ENCODE measurements at places on chromosomes 6 and 20.

GRCh38 chr20:16128538-16129106 lies 444.6 kb downstream of the KIF16B start:
- DNase-seq: no peak

- no peak for DNase-seq
Observed at GRCh38 chr6:105851113-105851580, 235.0 kb upstream of the PRDM1 start.

DNA sequence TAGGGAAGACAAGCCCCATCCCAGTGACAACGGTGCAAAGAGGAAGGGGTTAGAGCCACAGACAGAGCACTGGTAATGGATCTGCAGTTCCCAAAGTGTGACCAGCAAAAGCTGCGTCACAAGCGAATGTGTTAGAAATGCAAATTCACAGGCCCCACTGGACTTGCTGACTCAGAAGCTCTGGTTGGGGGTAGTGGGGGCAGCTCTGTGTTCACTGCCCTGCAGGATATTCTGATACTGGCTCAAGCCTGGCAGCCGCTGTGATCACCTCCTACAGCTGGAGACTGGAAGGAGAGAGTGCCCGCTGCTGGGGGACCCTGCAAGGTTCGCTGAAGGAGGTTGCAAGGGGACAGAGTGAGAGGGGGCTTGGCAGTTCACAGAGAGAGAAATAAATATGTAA lies 179.7 kb upstream of the CDH4 start:
- DNase-seq: no peak

- no peak for DNase-seq
Observed at GRCh38 chr6:69424581-69424980, 372.2 kb downstream of the LMBRD1 start.

DNA sequence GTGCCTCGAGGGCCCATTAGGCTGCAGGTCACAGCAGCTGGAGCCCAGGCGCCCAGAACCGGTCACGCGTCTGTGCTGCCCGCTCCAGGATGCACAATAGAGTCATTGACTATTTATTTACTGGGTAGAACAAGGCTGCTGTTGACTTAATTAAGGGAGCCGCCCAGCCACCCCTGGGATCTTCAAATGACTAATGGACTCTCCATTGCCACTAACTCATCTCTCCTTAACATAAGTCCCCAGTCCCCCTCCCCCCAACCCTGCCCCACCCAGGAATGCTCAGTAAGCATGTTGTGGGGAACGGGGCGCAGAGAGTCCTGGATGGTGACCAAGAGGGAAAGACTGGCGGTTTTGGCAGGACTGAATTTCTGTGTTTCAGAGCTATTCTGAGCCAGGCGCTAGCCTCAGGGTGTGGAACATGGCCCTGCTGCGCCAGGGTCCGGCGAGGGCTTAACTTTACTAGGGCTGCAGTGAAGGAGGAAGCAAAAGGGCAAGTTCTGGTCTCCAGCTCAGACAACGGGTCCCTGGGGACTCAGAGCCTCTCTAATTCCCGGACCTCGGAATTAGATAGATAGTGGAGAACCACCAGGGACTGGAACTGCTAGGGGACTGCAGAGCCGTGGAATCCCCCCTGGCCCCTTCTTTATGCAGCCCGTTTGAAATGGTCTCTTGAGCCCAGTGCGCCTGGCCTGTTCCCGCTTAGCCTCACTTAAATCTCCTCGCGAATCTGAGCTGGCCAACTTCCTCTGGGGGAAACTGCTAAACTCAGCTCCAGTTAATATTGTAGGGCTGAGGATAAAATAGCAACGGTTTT lies 1.5 kb upstream of the GRIK2 start:
- DNase-seq: no peak

GRCh38 chr6:166570929-166571713 lies 15.4 kb downstream of the RAMACL start:
- DNase-seq: no peak

- DNase-seq: no peak
Observed at GRCh38 chr6:2942914-2943563, 28.3 kb downstream of the SERPINB6 start.

- DNase-seq: no peak
Observed at GRCh38 chr6:136343700-136344099, 54.1 kb upstream of the BCLAF1 start.

GRCh38 chr6:130593948-130594347 lies 228.1 kb downstream of the TMEM200A start:
- no peak for DNase-seq

- DNase-seq: peak; percentile 98
Observed at GRCh38 chr20:38143646-38144554, 21.2 kb downstream of the TGM2 start.

DNA sequence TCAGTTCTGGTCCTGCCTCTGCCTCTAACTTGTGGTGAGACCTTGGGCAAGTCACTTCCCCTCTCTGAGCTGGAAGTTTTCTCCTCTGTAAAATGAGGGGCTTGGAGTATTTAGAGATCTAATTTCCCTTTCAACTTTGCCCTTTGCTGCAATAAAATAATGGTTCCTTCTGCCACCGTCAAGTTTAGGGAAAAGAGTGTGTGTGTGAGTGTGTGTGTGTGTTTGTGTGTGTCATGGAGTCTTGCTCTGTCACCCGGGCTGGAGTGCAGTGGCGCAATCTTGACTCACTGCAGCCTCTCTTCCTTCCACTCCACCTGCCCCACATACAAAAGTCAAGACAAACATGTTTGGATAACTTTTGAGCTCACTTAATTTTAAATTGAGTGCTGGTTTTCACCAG lies 39.2 kb upstream of the PIM1 start:
- DNase-seq: peak; percentile 74

DNA sequence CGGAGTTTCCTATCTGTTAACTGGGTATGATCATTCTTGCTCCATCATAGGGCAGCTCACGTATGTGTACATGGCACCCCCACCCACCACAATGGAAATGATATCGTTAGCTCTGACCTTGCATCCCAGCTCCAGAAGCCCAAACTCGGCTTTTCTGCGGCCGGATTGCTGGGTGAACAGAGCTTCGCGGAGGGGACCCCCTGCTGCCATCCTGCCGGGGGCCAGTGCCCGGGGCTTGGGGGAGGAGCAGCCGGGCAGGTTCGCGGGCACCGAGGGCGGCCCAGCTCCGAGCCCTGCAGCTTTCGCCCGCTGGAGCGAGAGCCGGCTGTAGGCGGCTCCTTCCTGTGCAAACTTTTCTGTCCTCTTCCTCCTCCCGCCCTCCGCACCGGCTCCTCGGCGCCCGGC lies 24.9 kb upstream of the FUCA2 start:
- DNase-seq: peak; percentile 49

GRCh38 chr6:48916607-48917006 lies 546.4 kb downstream of the MMUT start:
- no peak for DNase-seq

GRCh38 chr6:28401172-28401571 lies 1.6 kb upstream of the ZSCAN12 start:
- DNase-seq: no peak

- no peak for DNase-seq
Observed at GRCh38 chr6:56772737-56773184, 130.1 kb upstream of the DST start.

GRCh38 chr6:5672581-5673011 lies 334.1 kb downstream of the NRN1 start:
- peak; percentile 84 for DNase-seq

GRCh38 chr6:150008588-150008987 lies 16.7 kb downstream of the RAET1L start:
- DNase-seq: no peak

GRCh38 chr20:17557675-17558006 lies 12.2 kb upstream of the DSTN start:
- no peak for DNase-seq

DNA sequence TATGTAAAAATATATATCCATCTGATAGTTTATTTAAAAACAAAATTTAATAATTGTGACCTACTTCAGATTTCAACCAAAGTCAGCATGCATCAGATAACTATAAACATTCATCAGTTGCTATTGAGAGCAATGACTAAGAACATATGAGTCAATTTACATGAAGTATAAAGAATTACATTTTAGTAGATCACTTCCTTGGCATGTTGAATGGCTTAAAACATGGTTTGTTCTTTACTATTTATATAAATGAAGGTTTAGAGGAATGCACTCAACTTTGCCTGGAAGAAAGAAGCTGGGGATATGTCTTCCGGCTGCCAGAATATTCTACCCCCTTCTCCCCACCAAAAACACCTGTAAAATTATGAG lies 6.4 kb upstream of the FAM217A start:
- DNase-seq: no peak

DNA sequence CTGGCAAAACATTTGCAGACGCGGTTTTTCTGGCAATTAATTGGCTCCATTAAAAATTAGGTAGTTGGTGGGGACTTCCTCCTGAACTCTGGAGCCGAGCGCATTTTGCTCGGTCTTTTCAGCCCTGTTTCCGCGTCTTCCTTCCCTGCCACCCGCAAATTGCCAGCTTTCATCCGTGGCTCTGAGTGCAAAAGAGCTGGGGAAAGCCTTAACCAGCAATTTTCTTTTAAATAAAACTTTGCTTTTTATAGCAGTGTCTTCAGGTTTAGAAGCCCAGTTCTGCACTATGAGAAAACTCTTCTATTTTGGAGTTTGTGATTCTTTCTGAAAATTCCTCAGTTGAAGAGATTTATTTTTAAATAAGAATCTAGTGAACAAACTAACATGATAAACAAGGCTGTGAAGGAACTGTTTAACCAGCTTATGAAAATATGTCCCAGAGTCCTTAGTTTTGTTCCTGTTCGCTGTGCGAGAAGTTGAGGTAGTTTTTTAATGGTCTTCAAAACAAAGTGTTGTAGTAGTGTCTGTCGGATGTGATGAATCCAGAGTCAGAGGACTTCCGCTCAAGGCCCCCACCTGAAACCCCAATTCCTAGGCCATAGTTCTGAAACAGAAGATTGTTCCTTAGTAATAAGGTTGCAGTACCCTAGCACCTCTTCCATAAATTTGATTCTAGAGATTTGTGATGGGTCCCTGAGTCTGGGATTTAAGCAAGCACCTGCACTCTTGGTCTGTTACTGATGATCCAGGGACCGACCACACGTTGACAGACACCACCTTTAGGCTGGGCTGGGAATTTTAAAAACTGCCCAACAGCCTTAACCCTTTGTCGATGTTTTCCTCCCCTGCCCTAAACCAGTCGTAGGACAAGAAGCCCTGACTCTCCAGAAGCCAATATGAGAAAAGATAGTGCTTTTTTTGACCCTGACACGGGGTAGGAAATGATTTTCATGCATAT lies 950 bp downstream of the KCTD20 start:
- peak; percentile 31 for DNase-seq

DNA sequence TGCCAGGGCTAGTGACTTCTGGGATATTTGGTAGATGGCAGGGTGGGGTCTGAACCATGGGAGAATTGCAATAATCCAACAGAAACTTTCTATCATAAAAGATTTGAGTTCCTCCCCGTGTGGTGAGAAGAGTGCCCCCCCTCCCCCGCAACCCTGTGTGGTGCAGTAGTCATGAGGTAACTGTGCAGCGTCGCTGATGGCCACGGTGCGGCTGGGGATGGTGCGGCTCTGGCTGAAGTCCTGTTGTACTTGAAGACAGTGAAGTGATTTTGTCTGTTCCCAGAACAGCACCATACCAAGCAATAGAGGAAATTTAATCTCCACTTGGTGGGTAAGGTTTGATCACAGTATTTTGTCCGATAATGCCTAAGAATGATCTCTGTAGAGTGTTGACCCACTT lies 654.8 kb upstream of the POU3F2 start:
- no peak for DNase-seq

DNA sequence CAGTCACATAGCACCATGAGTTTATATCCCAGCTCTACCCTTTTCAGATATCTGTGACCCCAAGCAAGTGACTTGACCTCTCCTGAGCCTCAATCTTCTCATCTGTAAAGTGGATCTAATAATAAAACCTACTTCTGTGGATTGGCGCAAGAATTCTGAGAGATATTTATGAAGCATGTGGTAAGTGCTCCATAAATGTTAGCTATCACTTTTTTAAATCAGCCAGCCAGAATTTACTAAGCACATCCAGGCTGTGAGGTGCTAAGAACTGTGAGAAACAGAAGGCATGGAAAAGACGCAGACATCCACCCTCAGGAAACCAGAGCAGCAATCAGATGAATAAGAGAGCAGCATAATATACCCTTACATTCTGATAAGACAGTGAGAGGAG lies 862 bp downstream of the C20orf96 start:
- no peak for DNase-seq

GRCh38 chr6:47628448-47629272 lies 69.7 kb upstream of the ADGRF4 start:
- no peak for DNase-seq

- no peak for DNase-seq
Observed at GRCh38 chr6:24931296-24931695, 4.5 kb downstream of the RIPOR2 start.

DNA sequence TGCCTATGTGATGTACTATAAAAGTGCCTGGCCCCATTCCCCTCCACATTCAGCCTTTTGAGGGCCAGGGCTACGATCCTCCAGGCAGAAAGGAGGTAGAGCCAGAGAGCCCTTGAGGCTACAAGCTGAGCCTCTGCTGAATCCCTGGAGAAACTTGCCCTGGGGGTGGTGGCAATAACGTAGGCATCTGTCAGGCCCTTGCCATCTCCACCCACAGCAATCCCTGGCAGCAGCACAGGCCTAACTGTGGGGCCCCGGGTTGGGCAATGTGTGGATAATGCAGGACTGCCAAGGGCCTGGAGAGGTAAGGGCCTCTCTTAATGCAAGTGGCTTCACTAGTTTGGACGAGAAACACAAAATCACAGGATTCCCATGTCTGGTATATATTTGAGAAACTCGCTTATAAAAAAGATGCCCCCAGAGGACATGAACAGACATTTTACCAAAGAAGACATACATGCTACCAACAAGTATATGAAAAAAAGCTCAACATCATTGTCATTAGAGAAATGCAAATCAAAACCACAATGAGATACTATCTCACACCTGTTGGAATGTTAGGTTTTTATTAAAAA lies 99.0 kb downstream of the QRSL1 start:
- DNase-seq: no peak

DNA sequence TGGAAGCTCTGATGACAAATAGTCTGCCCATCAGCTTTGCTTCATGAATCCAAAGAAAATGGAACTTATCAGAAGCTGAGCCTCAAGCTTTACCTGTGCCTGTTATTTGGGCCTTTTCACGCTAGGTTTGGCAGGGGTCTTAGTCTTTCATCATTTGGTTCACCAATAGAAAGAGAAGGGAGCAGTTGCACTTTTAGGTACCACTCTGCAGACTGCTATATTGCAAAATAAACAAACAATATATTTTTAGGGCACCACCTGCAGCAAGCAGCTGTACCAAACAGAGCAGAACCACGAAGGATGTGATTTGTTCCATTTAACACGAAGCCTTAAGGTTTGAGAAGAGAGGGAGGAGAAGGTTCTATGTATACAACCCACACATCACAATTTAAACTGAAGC lies 291.4 kb upstream of the RNF217 start:
- no peak for DNase-seq

GRCh38 chr20:33120934-33121333 lies 41.5 kb downstream of the BPIFB4 start:
- DNase-seq: no peak

- no peak for DNase-seq
Observed at GRCh38 chr6:25486550-25486949, 165.5 kb upstream of the SCGN start.

Data from suppressor macrophage treated with lipopolysaccharide for 4 hours (primary cell).